ENCODE measurements at places on chromosomes 11 and 22.

GRCh38 chr11:74746868-74747267 lies 1.8 kb upstream of the RNF169 start:
- DNase-seq: no peak

- DNase-seq: no peak
These were observed 14.7 kb upstream of the TREH start for GRCh38 chr11:118694185-118694584.

DNA sequence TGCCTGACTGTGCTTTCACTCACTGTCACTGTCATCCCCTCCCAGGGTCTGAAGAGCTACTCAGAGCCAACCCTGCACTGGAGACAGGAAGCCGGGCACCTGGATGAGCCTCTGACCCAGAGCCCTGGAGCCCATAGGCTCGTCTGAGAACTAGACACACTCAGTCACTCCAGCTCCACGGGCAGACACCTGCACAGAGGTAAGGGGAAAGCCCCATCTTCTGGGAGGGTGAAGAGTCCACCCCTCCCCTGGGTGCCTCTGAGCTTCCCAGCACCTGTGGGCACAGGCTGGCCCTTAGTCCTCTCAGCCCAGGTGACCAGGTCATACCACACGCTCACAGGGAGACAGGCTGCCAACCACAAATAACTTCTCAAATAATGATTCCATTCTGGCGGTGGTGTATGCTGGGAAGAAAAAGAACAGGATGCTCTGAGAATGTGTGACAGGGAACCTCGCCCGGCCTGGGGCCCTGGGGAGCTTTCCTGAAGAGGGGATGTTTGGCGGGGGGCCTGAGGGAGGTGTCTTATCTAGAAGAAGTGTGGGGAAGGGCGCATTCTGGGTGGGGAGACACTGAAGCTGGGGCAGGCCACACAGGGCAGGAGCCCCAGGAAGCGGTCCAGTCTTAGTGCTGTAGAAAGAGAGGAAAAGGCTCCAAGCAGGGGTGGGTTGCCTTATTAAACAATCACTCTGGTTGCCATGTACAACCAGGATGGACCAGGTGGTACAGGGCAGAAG lies 5.3 kb downstream of the CCDC157 start:
- no peak for DNase-seq

- DNase-seq: no peak
These were observed 16.6 kb downstream of the BTBD10 start for GRCh38 chr11:13446444-13446843.

DNA sequence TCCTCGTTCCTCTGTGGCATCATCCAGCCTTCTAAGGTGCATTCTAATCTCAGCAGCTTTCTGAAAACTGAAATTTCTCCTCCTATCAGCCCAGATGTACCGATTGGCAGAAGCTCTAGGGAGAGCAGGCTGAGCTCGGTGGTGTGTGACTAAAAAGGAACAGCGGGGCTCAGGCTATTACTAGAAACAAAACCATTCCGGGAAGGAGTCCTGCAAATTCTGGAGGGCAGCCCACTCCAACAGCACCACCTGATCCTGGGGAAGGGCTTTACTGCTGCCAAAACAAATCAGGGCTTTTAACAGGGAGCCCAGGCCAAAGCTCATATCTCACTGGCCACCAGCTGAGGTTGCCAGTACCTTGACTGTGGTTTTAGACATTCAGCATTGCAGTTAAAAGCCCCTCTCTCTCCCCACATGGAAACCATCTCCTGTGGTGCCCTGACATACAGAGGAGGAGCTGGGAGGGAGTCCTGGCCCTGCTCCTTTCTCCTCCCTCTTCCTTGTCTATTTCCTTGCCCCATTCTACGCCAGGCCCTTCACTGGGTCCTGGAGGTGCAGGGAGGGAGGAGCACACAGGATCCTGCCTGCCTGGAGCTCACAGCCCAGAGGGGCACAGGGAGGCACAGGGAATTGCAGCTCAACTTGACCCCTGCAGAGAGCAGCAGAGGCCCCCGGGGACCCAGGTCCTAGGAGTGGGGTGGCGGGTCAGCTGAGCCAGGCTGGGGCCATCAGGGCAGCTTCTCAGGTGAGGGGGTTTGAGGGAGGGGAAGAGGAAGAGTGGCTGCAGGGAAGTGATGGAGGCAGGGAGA lies 889 bp downstream of the PLAAT4 start:
- no peak for DNase-seq

- peak; percentile 74 for DNase-seq
These were observed 19.0 kb upstream of the OR9Q1 start for GRCh38 chr11:58004664-58005063.

GRCh38 chr22:29050457-29050856 lies 11.2 kb downstream of the C22orf31 start:
- no peak for DNase-seq

DNA sequence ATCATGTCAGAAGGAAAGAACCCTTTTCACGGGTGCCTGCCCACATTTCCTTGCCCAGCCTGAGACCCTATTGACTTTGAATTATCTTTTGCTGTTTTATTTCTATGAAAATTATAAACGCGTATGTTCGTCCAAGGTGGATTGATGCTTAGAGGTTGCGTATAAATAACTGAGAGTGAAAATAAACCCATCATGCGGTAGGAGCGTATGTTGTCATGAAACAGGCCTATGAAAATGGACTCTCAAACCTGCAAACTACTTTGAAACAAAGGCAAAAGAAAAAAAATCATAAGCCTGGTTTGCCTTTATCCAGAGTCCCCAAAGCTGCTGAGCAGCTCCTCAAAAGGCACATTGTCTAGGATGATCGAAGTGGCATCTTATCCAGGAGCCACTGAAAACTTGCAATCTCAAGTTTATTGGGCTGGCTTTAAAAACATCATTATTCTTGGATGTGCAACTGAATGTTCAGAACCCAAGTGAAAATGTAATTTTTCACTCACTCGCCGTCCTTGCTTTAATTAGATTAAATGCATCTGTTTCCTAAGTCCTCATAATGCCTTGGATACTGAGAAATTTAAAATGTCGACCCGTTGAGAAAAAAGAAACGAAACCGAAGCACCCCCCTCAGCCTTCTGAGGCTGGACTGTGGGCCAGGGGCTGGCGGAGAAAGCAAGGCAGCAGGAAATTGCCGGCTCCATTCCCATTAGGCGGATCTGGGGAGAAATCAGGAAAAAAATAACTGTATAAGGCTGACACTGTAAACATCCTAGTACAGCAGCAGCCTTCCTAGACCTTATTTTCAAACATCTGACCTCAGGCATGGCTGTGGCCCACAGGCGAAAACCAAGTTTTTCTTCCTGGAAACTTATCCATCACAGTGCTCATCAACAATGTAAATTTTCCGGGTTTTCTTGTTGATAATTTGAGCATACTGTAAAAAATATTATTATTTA lies 82.9 kb upstream of the PPARA start:
- peak; percentile 67 for DNase-seq

Measured in KBM-7 (cell line).